ENCODE measurements at places on chromosomes 7 and 10.

GRCh38 chr10:3528823-3529403 lies 256.1 kb downstream of the KLF6 start:
- DNase-seq = no peak

DNA sequence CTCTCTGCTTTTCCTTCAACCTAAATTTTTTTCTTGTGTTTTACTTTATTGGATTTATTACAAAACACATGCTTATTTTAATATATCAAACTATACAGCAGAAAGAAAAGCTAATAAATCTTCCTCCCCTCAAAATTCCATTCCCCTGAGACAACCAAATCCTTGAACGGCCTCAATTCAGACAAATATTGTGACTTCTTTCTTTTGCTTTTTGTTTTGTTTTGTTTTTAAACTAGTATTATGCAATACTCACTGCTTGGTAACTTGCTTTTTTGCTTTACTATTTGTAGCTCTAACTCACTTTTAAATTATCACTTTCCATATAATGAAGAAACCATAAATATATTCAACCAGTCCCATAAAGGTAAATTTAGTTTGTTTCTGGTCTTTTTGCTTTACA lies 59.4 kb upstream of the CDK1 start:
- DNase-seq = no peak

DNA sequence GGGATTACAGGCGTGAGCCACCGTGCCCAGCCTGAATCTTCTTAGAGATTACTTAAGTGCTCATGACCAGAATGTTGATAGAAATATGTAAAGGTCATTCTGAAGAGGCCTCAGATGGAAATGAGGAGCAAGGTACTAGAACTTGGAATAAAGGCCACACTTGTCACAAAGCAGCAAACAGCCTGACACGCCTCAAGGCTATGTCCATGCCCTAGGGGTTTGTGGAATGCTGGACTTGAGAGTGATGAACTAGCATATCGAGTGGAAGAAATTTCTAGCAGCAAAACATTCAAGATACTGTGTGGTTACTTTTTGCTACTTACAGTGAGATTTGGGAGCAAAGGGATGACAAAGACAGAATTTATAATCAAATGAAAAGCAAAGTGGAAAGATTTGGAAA lies 39.0 kb downstream of the ZNF438 start:
- DNase-seq = no peak

DNA sequence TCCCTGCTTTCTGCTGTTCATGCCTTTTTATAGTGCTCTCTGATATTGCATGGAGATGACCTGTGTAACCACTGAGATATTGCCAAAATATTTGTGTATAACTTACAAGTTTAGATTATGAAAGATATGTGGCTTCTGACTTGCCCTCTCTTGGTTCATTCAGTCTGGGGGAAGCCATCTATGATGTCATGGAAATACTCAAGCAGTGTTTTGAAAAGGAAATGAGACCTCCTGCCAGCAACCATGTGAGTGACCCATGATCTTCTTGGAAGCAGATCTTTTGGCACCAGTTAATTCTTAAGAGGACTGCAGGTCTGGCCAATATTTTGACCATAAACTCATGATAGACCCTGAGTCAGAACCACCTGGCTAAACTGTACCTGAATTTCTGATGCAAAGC lies 183.0 kb downstream of the THSD7A start:
- no peak for DNase-seq

GRCh38 chr10:60872451-60872850 lies 71.5 kb downstream of the RHOBTB1 start:
- DNase-seq = no peak

GRCh38 chr7:6032167-6032566 lies 991 bp downstream of the ANKRD61 start:
- no peak for DNase-seq

Data from stimulated activated CD4-positive, alpha-beta T cell treated with anti-CD3 and anti-CD28 coated beads, Interleukin-15, amount 100 ng/mL, for 1 hour (primary cell).